Activated CD4-positive, CD25-positive, alpha-beta regulatory T cell treated with anti-CD3 and anti-CD28 coated beads, Interleukin-2, amount 50 U/mL, for 72 hours (primary cell): ENCODE measurements at places on chromosomes 7 and 10.

- no peak for DNase-seq
Measured at GRCh38 chr10:121527690-121528089, 70.6 kb downstream of the FGFR2 start.

DNA sequence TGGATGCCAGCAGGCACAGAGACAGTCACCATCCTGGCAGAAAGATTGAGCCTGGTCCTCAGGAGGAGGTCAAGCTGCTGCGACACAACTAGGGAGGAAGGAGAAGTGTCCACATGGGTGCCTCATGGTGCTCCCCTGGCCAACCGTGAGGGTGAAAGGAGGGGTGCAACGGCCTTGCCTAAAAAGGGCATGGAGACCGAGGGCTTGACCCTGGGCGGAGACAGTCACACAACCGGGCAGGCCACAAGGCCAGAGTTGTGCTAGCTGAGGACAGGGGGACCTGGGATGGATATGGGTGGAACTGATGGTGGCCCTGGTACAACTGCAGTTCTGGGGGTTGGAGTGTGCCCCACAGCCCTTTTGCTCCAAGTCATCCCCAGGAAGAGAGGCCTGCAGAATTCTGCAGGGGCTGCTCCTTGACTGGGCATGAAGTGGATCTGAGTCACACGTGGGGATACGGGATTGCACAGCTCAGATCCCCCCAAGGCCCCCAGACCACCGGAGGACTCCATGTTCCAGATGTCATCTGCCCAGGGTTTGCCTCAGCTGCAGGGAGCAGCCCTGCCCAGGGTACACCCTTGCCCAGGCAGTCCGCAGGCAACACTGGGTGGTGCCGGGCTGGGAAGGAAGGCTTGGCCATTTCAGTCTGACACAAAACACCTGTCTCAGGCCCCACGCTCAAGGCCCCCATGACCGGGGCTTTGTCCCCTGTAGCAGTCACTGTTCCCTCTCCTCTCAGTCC lies 602.3 kb upstream of the MGMT start:
- no peak for DNase-seq

DNA sequence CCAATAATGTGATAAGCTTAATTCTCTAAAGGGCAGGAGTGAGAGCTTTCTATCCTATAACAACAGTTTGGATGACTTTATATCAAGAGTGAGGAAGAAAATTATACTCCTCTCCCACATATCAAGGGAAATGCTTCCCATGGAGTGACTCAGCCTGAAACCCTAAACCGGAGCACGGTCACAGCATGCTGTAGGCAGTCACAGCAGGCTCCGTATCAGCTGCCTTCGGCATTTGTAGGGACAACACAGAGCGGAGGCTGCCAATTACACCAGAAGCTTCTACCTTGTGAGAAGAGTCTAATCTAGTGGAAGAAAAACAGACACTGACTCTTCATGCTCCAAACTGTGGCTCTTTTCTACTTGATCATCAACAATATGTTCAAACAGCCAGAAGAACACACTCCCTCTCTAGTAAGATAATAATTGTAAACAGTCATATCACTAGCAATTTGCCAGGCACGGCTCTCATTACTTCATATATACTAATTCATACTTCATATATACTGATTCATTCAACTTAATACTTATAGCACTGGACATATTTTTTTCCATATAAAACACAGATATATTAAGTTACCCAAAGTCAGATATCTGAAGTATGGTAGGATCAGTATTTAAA lies 65.9 kb downstream of the DGKB start:
- no peak for DNase-seq

- DNase-seq: no peak
Measured at GRCh38 chr7:42493436-42494198, 256.6 kb upstream of the GLI3 start.

DNA sequence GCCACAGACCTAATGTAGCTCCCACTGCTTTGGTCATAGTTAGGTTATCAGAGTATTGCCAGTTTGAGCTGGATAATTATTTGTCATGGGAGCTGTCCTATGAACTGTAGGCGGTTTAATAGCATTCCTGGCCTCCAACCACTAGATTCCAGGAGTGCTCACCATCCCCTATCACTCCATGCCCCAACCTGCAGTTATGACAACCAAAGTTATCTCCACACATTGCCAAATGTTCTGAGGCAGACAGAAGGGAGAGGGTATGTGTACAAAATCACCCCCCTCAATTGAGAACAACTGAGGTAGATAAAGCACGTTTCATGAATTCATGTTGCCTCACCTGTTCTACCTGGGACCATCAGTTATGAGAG lies 119.0 kb upstream of the CACUL1 start:
- no peak for DNase-seq

- peak; percentile 36 for DNase-seq
Measured at GRCh38 chr10:133388973-133389818, 4.8 kb upstream of the MTG1 start.

DNA sequence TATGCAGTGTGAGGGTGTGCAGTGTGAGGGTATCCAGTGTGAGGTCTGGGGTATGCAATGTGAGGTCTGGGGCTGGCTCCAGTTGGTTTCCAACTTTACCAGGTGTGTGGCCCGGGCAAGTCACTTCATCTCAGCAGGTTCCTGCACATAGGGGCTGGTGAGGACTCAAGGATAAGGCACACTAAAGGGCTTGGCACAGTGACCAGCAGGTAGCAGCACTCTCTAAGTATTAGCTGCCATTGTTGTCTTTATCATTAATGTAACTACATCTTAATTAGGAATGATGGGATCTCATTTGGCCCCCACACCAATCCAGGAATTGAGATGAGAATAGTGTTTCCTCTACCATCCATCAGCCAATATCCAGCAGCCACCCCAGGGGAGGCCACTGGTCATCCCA lies 117.3 kb downstream of the KCNMA1 start:
- DNase-seq: no peak

GRCh38 chr10:124740369-124741280 lies 3.6 kb downstream of the FAM53B start:
- no peak for DNase-seq

DNA sequence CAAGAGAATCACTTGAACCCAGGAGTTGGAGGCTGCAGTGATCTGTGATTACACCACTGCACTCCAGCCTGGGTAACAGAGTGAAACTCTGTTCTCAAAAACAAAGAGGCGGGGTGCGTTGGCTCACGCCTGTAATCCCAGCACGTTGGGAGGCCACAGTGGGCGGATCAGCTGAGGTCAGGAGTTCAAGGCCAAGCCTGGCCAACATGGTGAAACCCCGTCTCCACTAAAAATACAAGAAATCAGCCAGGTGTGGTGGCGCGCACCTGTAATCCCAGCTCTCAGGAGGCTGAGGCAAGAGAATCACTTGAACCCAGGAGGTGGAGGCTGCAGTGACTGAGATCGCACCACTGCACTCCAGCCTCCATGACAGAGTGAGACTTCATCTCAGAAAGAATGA lies 42.4 kb upstream of the NCAPG2 start:
- no peak for DNase-seq

DNA sequence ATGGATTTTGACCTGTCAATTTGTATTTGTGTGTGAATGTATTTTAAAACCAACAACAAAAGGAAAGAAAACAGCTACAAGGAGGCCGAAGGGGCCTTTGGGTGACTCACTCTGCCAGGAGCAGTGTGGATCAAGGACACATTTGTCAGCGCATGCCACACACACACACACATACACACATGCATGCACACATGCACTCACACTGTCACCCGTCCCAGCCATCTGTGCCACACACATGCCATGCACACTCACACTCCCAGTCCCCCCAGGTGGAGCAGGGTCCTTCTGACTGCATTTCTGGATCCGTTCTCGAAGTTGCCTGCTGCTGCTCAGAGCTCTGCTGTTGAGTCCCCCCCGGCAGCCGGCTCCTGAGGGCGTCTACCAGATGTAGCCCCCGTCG lies 26.0 kb downstream of the SPOCK2 start:
- DNase-seq: no peak

GRCh38 chr7:53624356-53624755 lies 588.9 kb downstream of the POM121L12 start:
- no peak for DNase-seq

GRCh38 chr10:52855546-52856325 lies 83.2 kb upstream of the MBL2 start:
- DNase-seq: no peak

- no peak for DNase-seq
Measured at GRCh38 chr10:118874171-118874570, 119.4 kb upstream of the CACUL1 start.

- DNase-seq: no peak
Measured at GRCh38 chr7:110071192-110071591, 1019.7 kb upstream of the LRRN3 start.

- no peak for DNase-seq
Measured at GRCh38 chr7:41835976-41836530, 133.2 kb upstream of the INHBA start.

- no peak for DNase-seq
Measured at GRCh38 chr7:130982160-130982638, 248.2 kb upstream of the KLF14 start.

DNA sequence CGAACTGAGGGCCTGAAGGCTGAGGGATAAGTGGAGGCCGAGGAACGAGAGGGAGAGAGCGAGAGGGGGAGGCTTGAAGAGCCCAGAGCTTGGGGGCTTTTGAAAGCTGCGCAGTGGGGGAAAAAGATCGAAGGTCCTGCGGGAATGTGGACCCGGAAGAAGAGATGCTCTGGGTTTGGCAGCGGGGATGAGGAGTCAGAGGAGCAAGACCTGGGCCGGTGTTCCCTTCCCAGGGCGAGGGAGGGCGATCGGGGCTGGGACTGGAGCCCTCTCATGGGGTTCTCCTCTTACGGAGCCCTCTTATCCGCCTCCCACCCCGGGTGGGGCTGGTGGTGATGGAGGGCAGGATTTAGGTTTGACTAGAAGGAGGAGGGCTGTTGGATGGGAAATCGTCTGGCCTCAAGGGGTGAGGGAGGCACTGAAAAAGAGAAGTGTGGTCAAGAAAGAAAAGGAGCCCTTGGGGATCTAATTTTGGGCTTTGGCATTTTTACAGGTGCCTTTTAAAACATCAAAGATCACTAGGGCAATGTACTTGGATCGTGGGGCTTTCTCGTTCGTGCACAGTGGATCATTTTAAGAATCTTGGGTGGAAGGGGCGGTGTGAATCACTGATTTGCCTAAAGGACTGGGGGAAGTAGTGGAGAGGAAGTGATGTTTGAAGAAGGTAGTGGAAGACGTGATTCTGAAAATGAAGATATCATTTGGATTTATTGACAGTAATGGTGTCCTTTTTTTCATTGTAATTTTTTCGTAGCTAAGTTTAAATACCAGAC lies 637 bp downstream of the SAMD8 start:
- DNase-seq: no peak

- no peak for DNase-seq
Measured at GRCh38 chr7:48421357-48421756, 250.1 kb downstream of the ABCA13 start.

- peak; percentile 47 for DNase-seq
Measured at GRCh38 chr10:73931767-73932619, 21.1 kb downstream of the PLAU start.

DNA sequence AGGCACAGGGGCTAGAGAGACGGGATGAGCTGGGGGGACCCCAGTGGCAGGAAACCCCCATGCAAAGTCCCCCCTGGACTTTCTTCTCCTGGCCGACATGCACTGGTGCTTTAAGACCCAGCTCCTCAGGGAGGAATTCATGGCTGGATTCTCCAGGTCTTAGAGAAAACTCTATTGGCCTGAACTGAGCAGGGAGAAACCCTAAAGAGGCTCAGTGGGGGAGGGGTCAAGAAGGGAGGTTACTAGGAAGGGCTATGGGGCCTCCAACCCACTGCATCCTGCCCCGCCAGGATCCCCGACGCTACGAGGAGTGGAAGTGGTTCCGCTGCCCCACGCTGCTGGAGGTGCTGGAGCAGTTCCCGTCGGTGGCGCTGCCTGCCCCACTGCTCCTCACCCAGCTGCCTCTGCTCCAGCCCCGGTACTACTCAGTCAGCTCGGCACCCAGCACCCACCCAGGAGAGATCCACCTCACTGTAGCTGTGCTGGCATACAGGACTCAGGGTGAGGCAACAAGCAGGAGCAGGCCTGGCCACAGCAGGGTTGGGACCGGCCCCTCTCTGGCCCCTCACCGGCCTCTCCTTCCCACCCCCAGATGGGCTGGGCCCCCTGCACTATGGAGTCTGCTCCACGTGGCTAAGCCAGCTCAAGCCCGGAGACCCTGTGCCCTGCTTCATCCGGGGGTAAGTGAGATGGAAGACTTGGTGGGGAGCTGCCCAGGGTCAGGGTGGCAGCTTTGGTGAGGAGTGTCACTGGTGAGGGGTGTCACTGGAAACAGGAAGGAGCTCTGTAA lies 13.8 kb downstream of the ATG9B start:
- no peak for DNase-seq

DNA sequence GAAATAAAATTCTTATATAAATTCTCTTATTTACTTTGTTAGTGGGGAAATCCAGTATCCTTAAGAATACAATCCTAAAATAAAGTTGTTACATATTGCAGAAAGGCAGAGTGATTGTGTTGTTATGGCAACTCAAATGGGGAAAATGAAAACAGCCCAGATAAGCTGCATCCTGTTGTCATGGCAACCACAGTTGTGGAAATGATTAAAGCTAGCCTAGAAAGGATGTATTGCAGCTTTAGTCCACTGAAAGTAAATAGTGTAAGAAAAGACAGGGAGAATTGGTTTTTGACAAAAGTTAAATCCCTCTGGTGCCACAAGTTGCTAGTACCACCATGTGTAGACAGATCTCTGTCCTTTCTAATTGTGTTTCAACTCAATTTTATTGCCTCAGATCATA lies 43.2 kb downstream of the BTRC start:
- DNase-seq: no peak
